SW 1271 (cell line): ENCODE measurements at places on chromosomes 7 and 10.

DNA sequence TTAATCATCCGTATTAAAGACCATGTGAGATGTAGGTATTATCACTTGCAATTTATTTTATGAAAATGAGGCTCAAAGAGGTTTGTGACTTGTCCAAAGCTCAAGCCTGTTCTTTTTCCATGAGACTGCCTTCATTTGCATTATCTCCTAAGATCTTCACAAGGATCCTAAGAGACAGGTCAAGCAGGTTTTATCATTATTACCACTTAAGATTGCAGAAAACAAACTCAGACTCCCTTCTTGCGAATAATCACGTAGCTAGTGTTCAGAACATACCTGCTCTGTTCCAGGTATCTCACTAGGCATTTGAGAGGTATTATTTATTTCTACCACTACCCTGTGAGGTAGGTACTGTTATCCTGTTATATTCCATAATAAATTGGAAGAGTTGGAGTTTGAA, 64.8 kb downstream of the ZNRF2 start:
- no peak for DNase-seq

DNA sequence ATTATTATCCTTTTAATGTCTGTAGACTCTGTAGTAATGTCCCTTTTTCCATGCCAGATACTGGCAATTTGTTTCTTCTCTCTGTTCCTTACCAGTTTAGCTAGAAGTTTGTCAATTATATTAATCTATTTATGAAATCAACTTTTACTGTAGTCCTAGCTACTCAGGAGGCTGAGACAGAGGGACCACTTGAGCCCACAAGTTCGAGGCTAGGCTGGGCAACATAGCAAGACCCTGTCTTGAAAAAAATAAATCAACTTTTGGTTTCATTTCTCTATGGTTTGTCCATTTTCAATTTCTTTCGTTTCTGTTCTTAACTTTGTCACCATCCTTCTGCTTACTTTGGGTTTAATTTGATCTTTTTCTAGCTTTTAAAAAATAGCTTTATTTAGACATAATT, 42.5 kb upstream of the PLA2G12B start:
- no peak for DNase-seq

- no peak for DNase-seq
Measured at GRCh38 chr7:120794106-120794729, 63.7 kb downstream of the TSPAN12 start.

- DNase-seq = no peak
Measured at GRCh38 chr10:52984169-52984568, 211.6 kb upstream of the MBL2 start.

GRCh38 chr7:104341546-104341945, 13.1 kb downstream of the LHFPL3 start:
- no peak for DNase-seq

DNA sequence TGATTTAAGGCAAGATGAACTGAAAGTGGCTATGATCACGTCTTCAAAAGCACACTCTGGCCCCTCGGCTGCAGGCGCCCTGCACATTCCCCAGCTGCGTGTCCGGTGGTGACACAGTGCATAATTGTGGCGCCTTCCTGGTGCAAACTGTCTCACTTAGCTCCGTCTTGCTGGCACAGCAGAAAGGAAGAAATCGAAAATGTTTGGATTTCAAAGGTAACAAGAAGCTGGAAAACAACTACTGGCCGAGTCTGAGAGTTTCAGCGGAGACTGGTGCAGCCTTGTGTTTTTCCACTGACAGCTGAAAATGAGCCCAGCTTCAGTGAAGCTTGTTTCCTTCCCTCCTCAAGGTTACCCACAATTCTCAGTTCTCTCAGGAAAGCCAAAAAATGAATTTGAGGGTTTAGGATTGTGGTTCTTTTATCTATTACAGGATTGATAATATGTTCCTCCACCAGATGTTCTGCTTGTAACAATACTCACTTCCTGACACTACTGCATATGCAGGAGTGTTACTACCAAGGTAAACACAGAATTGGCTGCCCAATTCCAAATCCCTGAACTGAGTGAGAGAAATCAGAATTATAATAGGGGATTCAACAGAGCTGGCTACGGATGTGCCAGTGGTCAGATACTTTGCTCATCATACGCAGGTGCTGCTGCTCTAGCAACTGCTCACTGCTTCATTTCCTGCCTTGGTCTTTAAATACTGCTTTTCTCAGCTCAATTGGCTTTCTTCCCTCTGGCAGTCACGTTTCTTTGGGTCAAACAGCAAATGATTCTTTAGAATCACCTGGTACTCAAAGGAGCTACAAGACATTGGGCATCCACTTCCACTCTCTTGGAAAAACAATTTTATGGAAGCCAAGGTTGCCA, 63.7 kb downstream of the TRUB1 start:
- DNase-seq = no peak

DNA sequence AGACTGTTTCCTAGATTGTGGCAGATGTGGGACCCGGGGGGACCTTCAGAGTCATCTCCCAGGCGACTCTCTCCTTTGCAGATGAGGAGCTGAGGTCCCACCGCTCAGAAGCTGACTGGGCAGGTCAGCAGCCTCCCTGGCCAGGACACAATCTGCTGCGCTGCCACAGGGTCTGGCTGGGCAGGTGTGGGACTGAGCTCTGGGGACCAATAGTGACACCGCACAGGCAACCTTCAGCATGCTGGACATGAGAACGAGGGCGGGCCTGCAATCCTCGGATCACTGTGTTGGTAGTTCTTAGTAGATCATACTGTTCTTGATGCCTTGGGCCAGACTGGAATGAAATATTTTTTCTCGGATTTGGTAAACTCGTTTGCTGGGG, 20.5 kb upstream of the CRYGN start:
- no peak for DNase-seq

DNA sequence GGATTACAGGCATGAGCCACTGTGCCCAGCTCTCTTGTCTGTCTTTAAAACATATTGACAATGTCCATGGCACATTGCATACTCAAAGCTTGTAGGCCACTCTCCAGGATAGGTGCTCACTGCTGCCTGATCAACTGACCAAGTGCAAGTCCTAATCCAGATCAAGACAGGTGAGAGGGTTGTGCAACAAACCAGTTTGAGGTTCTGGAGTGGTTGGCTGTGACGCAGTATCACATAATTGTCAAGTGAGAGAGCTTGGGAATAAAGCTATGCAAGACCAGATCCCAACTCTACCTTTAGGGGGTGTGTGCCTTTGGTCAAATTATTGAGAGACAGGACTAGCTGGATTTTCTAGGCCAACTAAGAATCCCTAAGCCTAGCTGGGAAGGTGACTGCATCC, 43.0 kb upstream of the OPN4 start:
- no peak for DNase-seq

- no peak for DNase-seq
Measured at GRCh38 chr7:36011588-36011965, 141.5 kb upstream of the EEPD1 start.

GRCh38 chr10:69348816-69349541, 67.7 kb downstream of the TACR2 start:
- DNase-seq = no peak

DNA sequence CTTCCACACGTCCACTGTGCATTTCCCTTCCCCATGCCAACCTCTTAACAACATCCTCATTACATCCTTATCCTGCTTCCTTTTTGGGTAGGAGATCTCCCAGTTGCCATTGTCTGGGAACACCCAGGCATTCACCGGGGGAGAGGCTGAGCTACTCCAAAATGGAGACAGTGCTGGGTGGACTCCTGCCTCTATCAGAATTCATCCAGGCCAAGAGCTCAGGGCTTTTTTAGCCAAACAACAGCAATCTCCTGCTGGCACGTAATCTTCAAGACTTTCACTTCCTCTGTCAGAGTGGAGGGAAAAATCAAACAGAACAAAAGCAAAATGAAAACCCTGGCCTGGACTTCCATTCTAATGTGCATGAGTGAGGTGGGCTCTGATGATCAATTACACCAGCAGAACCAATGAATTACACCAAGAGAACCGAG, 245.0 kb downstream of the PRPF18 start:
- no peak for DNase-seq

- DNase-seq = peak; percentile 45
Measured at GRCh38 chr10:3873728-3874461, 88.9 kb upstream of the KLF6 start.

- DNase-seq = no peak
Measured at GRCh38 chr10:93503075-93503474, 6.7 kb downstream of the CEP55 start.

GRCh38 chr10:72802763-72803505, 90.6 kb upstream of the OIT3 start:
- DNase-seq = no peak
